ENCODE measurements at places on chromosomes 7 and 10. TPM values are rescaled to one million over a fixed set of nuclear protein-coding genes. Genes with fewer than 3 reads are reported as not detected.

IFIT5 gene
- total RNA-seq, result 20.9 TPM

TEX47 gene
- total RNA-seq, result not detected

CELF2 gene
- total RNA-seq, result 18.1 TPM

MPP7 gene
- total RNA-seq, result 0.92 TPM

CYP3A4 gene
- not detected for total RNA-seq

PCLO gene
- 0.03 TPM for total RNA-seq

All from smooth muscle cell of the pulmonary artery (primary cell).